ENCODE measurements at places on chromosomes 13 and 19.

DNA sequence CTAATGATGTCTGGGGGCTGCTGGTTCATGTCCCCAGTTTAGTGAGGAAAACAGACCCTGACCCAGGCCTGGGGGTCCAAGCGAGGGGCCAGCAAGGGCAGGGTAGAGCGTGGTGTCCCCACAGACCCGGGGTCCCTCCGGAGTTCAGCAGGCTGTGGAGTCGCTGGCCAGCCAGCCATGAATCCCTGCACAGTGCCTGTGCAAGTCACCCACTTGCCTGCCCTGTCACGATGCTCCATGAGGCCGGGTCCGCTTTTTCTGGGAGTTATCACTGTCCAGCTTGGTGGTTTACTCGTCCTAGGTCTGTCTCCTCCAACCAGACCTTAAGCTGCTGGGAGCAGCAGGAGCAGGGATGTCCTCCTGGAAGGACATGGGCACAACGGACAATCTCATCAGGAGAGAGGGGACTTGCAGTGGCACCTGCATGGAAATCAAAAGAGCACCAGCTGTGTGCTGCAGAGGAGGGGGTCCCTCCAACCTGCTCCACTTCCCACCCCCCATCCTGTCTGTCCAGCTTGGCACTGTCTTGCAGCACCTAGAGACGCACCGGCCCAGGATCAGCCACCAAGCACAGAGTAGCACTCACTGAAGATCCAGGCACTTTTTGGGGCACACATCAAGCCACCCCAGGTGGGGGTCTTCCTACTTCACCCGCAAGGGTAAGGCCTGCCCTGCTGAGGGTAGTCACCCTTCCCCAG lies 121.8 kb downstream of the URI1 start:
- DNase-seq = no peak

GRCh38 chr13:107277911-107278310 lies 710.0 kb upstream of the ARGLU1 start:
- DNase-seq = no peak

DNA sequence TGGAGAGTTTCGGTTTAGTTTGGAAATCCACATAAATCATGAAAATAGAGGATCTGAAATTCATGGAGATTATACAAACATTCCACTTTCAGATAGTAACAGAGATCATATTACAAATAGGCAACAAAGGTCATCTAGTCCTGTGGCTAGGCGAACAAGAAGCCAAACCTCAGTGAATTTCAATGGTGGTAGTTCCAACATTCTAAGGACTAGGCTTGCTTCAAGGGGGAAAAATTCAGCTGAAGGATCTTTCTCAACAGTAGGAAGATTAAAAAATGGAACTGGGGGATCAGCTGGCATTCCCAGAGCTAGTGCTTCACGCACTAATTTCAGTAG lies 47.0 kb downstream of the FOXO1 start:
- no peak for DNase-seq

DNA sequence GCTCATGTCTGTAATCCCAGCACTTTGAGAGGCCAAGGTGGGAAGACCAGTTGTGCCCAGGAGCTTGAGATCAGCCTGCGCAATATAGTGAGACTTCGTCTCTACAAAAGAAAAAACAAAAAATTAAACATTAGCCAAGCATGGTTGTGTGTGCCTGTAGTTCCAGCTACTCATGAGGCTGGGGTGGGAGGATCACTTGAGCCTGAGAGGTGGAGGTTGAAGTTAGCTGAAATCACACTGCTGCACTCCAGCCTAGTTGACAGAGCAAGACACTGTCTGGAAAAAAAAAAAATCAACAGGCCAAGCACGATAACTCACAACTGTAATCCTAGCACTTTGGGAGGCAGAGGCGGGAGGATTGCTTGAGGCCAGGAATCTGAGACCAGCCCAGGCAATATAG lies 3.9 kb upstream of the S1PR2 start:
- DNase-seq = no peak

GRCh38 chr19:34096020-34096915 lies 76.0 kb upstream of the LSM14A start:
- peak; percentile 84 for DNase-seq

DNA sequence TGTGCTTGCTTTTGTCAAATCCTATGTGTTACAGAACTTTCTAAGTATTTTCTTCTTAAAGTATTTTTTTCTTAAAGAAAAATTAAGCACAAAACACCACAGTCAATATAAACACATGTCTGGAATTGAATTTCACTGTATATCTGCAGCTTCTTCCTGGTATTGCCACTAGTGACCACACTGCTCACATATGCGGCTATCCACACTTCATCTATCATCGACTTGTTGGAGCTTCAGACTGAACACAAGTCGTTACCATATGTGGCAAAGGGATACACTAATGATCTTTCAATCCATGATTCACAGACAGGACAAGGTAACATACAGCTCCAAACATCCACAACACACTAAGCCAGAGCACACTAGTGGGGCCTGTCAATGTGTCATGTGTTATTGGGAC lies 498.4 kb upstream of the ARGLU1 start:
- no peak for DNase-seq

GRCh38 chr13:32904266-32904665 lies 112.0 kb upstream of the KL start:
- DNase-seq = no peak

- no peak for DNase-seq
Observed at GRCh38 chr19:13978351-13979243, 26.3 kb downstream of the DCAF15 start.

GRCh38 chr19:51296336-51297093 lies 14.9 kb upstream of the IGLON5 start:
- no peak for DNase-seq

GRCh38 chr13:94112731-94113130 lies 366.8 kb downstream of the DCT start:
- no peak for DNase-seq

- no peak for DNase-seq
Observed at GRCh38 chr19:48397263-48398101, 4.0 kb downstream of the GRIN2D start.

DNA sequence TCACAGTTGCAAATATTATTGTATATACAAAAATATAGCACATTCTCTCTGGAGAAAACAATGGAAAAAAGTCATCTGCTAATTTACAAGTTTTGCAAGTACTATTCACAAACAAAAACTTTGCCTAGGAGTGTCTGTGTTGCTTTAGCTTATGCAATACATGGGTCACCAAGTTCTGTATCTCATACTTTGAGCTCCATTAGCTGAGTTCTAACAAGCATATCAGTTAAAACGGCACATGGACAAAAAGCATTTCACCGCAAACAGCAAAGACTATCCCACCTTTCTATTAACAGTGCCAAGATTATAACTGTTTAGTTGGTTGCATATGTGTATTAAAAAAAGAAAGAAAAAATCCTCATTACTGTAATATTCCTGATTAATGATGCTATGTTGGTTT lies 4.6 kb downstream of the SPRY2 start:
- no peak for DNase-seq

- DNase-seq = peak; percentile 14
Observed at GRCh38 chr19:17420475-17420924, 653 bp downstream of the MVB12A start.

GRCh38 chr13:45473627-45474026 lies 8.9 kb downstream of the COG3 start:
- DNase-seq = peak; percentile 49

- no peak for DNase-seq
Observed at GRCh38 chr13:60931858-60932546, 483.6 kb downstream of the PCDH20 start.

DNA sequence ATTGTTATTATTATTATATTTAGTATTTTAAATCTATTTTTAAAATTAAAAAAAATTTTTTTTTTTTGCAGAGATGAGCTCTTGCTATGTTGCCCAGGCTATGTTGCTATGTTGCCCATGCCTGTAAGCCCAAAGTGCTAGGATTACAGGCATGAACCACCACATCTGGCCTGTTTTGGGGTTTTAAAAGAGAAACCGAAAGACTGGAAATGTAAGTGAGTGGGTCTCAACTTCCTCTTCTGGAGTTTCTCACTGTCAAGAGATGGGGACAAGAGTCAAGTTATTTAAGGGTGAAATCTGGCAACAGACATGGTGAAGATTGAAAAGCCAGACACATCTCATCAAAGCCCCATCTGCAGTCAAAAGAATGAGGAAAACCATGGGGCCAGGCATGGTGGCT lies 4.2 kb upstream of the OR7G3 start:
- no peak for DNase-seq
